RKO (cell line): ENCODE measurements at places on chromosomes 1 and 21.

GRCh38 chr1:33094486-33094885 is 13.5 kb downstream of the AZIN2 start:
- no peak for DNase-seq

DNA sequence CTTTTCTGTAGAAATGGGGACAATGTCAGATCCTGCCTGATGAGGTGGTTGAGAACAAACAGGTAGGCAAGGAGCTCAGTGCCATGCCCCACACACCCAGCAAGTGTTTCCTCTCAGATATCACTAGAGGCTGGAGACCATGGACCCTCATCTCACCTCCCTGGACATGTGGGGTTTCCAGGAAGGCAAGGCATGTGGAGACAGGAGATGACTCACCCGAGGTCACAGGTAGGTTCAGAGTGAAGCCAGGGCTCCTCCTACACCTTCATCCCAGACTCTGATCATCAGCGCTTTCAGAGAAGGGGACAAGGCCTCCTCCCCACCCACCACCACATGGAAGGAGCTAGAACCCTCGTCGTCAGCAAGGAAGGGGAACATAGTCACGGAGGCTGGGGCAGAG is 69.2 kb downstream of the MATN1 start:
- no peak for DNase-seq

GRCh38 chr1:38038861-38039260 is 7.7 kb downstream of the POU3F1 start:
- DNase-seq, result peak; percentile 81

- DNase-seq, result no peak
Observed at GRCh38 chr21:44931137-44931500, 8.7 kb upstream of the SLX9 start.

DNA sequence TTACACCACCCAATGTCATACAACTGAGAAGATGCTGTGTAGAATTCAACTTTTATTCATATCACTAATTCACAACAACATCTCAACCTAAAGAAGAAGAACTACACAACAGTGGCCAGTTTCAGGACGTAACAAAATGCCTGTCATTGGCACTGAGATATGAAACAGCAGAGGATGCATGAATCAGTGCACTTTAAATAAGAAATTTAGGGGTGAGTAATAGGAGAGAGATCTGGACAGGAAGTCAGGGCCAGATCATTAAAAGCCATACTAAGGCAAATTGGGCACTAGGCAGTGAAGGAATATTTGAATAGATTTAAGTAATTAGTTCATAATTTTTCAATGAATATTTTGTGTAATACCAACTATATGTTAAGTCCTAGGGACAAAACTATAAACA is 510.5 kb downstream of the PLPP3 start:
- peak; percentile 43 for DNase-seq

GRCh38 chr1:55559161-55559611 is 344.0 kb upstream of the USP24 start:
- DNase-seq, result no peak

- DNase-seq, result no peak
Observed at GRCh38 chr1:181180407-181181031, 92.0 kb downstream of the IER5 start.

GRCh38 chr1:154711416-154711815 is 103.4 kb upstream of the ADAR start:
- no peak for DNase-seq

GRCh38 chr1:21232044-21232443 is 55.3 kb upstream of the EIF4G3 start:
- DNase-seq, result peak; percentile 69

DNA sequence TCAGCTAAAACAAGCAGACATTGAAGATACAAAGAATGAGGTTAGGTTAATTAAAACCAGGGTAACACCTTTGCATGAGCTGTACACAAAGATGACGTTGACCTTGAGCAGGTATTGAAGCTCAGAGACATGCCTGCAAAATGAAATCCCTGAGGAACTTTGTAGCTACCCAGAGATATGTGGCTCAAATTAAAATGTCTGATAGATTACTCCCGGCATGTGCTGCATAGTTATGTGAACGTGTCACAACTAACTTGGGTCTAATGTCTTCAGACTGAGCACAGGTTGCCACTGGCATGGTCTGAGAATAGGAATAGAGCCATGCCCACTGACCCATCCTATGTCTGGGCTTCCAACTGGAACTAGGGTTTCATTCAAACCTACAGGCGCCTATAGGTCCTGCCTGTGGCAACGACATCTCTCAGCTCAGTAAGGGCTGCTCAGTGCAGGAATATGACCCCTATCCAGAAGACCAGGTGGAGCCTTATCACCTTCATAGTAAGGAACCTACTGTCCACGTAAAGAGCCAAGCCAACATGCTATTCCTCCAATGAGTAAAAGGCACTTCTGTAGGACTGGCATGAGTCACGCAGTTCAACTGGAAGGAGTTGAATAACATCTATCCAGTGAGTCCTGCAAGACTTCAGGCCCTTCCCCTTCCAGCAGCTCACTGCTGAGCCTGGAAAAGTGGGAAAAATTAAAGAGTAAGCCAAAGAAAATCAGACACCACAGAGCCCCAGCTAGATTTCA is 60.7 kb downstream of the PRKAB2 start:
- DNase-seq, result no peak

DNA sequence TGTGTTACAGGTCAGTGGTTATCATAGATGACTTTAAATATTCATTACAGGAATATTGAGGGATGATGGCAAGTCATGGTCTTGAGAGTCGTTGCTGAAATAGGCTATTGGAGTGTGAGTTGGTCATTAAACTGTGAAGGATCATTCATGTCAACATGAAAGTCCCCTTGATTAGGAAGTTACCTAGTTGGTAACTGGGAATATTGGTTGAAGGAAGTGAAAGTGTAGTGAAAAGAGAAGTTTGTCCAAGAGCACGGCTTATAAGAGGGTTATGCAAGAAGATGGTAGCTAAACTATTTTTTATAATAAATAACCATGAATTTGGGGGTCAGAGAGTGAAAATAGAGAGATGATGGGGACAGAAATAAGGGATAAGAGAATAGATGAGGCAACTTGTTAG is 16.9 kb downstream of the CRB1 start:
- no peak for DNase-seq

GRCh38 chr1:34363915-34364314 is 187.2 kb downstream of the C1orf94 start:
- no peak for DNase-seq
